IMR-90 (cell line): ENCODE measurements at places on chromosomes 4 and X. TPM values are rescaled to one million over a fixed set of nuclear protein-coding genes. Genes with fewer than 3 reads are reported as not detected.

Gene KLHL4
- 1.4 and 1.7 TPM in 2 replicates for total RNA-seq

Gene EXOSC9
- 47.5 and 85.8 TPM in 2 replicates for total RNA-seq

Gene TBX22
- not detected in 2 replicates for total RNA-seq

Gene CXCL1
- not detected in 2 replicates for total RNA-seq
